ENCODE measurements at places on chromosomes 16 and 17.

DNA sequence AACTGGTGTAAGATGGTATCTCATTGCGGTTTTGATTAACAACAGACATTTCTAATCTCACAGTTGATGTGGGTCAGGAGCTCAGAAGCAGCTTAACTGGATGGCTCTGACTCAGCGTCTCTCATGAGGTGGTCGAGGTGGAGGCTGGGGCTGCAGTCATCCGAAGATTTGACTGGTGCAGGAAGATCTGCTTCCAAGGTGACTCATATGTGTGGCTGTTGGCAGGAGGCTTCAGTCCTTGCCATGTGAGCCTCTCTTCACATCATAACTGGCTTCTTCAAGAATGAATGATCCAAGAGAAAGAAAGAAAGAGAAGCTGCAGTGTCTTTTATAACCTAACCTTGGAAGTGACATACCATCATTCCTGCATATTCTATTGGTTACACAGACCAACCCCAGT lies 376.1 kb downstream of the SEC14L1 start:
- no peak for DNase-seq

DNA sequence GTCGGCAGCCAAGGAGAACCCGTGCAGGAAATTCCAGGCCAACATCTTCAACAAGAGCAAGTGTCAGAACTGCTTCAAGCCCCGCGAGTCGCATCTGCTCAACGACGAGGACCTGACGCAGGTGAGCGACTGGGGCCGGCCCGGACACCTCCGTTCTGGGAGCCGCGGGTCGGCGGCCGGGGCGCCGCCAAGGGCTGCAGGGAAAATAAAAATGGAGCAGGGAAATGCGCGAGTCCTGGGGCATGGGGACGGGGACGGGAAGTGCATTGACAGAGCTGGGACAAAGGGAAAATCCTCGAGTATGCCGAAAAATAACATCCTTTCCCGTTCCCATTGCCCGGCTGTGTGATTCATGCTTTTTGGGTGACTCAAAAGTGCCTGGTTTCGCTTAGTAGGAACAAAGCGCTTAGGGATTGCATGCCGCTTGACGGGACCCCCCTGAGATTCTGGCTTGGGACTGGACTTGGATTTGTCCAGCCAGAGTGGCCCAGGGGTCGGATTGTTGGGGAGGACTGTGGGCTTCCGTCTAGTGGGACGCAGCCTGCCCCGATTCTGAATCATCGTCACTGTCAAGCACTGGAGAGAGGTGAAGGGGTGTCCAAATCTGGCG lies 699 bp downstream of the MPRIP start:
- no peak for DNase-seq

DNA sequence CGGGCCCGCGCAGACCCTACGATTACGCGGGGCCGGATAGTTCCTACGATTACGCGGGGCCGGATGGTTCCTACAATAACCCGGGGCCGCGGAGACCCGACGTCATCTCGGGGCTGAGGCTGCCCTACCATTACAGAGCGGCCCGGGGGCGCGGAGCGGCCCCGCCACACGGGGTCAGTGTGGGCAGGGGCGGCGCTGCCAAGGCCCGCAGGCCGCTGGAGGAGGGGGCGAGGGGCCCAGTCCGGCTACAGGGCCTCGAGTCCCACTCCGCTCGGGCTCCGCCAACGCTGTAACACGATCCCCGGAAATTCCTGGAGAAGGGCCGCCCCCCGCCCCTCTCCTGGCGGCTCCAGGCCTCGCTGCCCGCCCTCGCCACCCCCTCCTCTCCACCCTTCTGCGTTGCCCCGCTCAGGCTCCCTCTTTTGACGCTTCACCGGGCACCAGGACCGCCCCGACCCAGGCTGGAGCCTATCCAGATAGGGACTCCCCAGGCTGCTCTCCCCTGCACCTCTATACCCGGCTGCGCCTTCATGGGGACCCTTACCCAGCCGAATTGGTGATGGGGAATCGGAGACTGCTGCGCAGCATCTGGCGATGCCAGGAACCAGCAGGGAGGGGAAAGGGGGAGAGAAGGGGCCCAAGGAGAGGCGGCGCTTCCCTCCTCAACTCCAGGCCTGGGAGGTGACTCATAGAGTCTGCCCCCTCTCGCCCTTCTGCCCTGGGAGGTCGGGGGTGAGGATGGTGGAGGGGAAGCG lies at the start of gene RAB34:
TSS of gene RAB34 (minus strand) at position 291 of the 755 bp plus-strand sequence. CDS start 602 bp downstream, outside the sequence.
- no peak for DNase-seq

DNA sequence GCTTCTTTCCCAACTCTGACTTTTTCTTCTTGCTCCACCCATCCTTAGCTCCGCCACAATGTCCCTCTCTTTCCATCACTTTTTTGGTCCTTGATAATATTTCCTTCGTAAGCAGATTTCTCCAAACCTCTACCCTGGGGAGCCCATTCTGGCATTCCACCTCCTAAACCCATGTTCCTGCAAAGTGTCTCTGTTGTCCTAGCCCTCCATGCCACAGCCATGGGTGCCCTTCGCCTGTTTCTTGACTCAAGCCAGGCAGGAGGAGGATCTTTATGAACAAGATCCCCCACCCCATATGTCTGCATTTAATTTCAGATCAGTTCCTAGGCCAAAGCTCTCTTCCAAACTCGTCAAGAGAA lies 42.4 kb downstream of the GAS7 start:
- no peak for DNase-seq

DNA sequence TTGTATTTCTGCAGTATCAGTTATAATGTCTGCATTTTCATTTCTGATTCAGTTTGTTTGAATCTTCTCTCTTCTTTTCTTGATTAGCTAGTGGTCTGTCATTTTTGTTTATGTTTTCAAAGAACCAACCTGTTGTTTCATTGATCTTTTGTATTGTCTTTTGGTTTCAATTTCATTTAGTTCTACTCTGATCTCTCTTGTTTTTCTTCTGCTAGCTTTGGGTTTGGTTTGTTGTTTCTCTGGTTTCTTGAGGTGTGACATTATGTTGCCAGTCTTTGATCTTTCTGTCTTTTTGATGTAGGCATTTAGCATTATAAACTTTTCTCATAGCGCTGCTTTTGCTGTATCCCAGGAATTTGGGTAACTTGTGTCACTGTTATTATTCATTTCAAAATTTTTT lies 107.2 kb downstream of the PHKB start:
- no peak for DNase-seq

DNA sequence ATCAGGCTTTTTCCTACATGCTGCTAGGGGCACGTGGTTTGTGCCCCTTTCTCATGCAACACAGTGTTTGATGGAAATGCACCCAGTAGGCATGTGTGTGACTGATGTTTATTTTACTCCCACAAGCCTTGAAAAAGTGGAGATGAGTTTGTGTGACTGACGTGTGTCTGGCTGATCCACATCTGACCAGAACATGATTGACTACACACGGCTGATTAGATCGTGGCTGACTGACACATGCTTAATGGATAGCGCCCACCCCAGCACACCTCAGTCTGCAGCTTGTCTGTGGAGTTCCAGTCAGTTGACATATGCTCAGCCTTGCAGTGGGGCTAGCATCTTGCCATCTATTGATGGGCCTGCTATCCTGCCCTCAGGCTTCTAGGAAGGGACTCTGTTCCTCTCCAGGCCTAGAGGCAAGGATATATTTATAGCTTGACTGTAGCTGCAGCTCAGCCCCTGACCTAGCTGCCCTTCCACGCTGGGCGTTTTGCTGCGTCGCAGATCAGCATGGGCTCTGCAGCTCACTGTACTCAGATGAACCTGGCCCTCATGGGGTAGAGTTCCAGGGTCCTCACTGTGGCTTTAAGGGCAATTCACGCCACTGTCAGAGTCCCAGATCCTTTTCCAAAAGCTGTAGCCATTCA lies 112.3 kb downstream of the HS3ST2 start:
- DNase-seq = no peak

DNA sequence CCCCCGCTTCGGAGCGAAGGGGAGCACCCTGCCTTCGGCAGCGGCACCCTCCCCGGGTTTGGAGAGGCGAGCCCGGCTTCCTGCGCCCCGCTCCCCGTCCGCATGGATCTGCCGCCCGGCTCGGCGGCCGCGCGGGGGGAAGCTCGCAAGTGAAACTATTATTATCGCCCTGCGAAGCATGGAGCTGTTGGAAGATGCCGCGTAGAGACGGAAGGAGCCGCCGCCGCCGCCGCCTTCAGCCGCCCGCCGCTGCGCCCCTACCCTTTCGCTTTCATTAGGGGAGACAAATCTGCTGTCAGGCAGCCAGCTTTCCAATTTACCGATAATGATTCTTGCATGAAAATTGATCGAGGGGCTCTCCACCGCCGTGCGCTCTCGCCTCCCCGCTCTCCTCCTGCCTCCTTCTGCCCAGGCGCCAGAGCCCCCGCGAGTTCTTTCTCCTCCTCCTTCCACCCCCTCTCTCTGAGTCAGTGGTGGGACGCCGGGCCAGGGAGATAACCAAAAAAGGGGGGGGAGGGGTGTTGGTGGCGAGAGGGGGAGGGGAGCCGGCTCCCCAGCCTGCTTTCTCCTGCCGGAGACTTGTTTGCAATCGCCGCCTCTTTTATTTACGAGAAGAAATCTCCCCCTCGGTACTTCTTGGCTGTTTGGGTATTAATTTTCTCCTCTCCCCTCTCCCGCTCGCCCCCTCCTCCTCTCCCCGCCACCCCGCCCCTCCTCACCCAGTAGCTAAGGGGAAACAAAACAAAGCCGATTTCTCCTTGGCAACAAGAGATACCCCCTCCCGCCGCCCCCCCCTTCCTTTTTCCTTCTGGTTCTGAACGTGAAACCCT lies 58.0 kb upstream of the GSE1 start:
- peak; percentile 65 for DNase-seq

- no peak for DNase-seq
These were observed 45.2 kb upstream of the NUDT7 start for GRCh38 chr16:77677129-77677528.

DNA sequence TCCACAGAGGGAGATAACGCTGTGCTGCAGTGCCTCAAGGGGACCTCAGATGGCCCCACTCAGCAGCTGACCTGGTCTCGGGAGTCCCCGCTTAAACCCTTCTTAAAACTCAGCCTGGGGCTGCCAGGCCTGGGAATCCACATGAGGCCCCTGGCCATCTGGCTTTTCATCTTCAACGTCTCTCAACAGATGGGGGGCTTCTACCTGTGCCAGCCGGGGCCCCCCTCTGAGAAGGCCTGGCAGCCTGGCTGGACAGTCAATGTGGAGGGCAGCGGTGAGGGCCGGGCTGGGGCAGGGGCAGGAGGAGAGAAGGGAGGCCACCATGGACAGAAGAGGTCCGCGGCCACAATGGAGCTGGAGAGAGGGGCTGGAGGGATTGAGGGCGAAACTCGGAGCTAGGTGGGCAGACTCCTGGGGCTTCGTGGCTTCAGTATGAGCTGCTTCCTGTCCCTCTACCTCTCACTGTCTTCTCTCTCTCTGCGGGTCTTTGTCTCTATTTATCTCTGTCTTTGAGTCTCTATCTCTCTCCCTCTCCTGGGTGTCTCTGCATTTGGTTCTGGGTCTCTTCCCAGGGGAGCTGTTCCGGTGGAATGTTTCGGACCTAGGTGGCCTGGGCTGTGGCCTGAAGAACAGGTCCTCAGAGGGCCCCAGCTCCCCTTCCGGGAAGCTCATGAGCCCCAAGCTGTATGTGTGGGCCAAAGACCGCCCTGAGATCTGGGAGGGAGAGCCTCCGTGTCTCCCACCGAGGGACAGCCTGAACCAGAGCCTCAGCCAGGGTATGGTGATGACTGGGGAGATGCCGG lies 769 bp downstream of the CD19 start:
- DNase-seq = no peak

GRCh38 chr16:77581706-77582105 lies 140.6 kb upstream of the NUDT7 start:
- DNase-seq = no peak

DNA sequence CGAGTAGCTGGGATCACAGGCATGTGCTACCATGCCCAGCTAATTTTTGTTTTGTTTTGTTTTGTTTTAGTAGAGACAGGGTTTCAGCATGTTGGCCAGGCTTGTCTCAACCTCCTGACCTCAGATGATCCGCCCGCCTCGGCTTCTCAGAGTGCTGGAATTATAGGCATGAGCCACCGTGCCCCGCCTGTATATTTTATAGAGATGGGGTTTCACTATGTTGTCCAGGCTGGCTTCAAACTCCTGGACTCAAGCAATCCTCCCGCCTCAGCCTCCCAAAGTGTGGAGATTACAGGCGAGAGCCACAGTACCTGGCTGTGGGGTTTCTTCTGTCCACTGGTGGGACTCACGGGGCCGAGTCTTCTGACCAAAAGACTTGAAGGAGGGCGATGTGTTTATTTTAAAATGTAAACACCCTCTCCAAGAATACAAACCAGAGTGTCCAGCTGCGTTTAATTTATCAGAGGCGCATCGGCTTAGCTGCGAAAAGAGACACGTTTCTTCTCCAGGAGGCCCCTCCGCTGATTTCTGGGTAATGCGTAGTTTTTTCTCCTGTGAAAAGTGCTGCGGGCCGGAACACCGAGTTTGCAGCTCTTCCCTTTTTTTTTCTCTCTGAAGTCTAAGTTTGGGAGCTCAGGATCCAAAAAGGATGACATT lies 86.9 kb upstream of the CIBAR2 start:
- no peak for DNase-seq
